NCI-H524 (cell line): ENCODE measurements at places on chromosomes 11 and 22.
A peak's percentile ranks its signal among the peaks of the same experiment; 100 is the strongest.

DNA sequence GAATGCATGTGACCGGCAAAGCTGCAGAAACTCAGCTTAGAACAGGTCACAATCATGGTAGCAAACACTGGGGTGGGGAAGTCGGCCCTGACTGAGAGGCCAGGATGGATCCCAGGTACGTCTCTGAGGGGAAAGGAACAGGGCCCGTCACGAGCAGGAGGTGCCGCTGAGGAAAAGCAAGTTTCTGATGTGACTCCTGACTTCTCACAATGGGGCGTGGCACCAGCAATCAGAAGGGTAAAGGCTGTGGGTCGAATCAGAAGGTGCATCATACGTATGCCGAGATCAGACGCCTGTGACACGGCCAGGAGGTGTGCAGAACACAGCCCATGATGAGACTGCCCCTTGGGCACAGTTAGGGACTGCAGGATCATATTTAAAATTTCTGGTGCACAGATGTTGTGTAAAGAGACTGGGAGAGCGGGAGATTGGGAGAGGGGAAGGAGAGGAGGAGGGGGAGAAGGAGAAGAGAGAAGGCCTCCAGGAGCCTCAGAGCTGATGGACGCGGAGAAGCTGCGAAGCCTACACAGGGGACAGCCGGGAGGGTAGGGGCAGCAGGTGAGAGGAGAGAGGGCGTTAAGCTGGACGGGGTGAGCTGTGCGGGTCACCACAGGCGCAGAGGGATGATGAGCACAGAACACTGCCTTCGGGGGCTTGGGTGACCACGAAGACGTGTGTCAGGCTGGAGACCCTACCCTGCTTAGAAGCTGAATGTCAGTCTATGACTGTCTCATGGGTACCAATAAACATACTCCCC, 30.7 kb downstream of the KRTAP5-5 start:
- no peak for DNase-seq

GRCh38 chr11:62149986-62150886, 26.4 kb downstream of the INCENP start:
- no peak for DNase-seq

DNA sequence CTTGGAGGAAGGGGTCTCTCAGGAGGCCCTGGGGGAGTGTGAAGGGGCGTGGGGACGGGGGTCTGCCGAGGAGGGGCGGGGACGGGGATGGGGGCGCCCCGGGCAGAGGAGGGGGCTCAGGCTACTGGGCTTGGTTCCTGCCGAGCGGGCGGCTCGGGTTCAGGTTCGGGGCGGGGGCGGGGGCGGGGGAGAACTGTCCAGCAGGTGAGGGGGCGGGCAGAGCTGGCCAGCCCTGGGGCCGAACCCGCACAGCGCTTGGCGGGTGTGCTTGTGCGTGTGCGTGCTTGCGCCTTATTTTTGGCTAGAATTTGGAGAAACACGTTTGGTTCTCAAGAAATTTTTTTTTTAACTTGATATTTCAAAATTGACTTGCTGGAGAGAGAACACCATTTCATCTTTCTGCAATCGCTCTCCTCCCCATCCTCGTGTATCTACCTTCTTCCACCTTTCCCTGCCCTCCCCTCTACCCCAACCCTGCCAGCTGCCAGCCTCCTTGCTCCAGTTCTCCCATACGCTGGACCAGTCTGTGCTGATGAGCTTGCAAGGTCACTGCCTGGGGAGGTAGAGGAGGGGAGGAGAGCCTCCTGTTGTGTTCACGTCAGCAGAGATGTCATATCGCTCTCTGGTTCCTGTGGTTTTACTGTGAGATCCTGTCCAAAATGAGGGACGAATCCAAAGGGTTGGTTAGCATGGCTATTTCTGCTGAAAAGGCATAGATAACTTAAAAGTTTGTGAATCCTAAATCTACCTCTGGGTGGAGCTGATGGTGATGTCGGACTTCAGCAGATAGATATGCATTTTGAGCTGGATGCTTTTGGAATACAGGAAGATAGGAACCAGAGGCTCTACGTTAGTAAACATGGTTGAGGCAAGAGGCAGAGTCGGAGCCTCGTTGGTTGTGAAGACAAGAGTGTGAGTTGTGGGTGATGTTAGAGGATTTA, 668 bp downstream of the MADD start:
- DNase-seq = no peak

DNA sequence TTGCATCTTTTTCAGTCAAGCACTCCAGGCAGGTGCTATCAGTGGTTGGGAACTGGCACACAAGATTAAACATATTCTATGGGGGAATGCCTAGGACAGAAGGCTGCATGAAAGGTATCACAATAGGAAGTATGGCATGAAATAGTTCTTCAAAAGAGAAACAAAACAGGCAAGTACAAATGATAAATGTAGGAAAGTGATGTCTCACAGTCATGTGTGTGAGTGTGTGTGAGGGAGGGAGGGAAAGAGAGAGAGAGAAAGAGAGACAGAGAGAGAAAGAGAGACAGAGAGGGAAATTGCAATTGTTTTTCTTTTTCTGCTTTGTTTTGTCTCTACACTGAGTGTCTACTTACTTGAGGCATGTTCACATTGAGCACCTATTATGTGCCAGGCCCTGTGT, 456.3 kb downstream of the MIAT start:
- no peak for DNase-seq

GRCh38 chr11:68165601-68166000, 44.4 kb upstream of the CHKA start:
- no peak for DNase-seq

- no peak for DNase-seq
Observed at GRCh38 chr22:30315962-30316576, 10.7 kb downstream of the TBC1D10A start.

GRCh38 chr11:62401356-62401755, 17.5 kb upstream of the SCGB1A1 start:
- DNase-seq = no peak

GRCh38 chr11:66845143-66845875, 2.1 kb downstream of the RCE1 start:
- DNase-seq = no peak

DNA sequence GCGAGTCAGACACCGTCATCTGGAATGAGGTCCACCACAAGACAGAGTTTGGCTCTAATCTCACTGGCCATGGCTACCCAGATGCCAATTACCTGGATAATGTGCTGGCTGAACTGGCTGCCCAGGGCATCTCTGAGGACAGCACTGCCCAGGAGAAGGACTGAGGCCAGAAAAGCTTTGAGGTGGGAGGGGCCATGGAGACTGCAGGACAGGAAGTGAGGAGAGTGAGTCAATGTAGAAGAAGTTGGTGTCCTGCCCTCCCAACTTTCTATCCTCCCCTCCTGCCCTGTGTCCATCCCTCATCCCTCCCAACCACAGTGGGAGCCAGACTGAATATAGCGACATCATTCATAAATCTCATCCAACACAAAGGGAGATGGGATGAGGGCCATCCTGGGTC, 8.0 kb downstream of the MPEG1 start:
- no peak for DNase-seq

DNA sequence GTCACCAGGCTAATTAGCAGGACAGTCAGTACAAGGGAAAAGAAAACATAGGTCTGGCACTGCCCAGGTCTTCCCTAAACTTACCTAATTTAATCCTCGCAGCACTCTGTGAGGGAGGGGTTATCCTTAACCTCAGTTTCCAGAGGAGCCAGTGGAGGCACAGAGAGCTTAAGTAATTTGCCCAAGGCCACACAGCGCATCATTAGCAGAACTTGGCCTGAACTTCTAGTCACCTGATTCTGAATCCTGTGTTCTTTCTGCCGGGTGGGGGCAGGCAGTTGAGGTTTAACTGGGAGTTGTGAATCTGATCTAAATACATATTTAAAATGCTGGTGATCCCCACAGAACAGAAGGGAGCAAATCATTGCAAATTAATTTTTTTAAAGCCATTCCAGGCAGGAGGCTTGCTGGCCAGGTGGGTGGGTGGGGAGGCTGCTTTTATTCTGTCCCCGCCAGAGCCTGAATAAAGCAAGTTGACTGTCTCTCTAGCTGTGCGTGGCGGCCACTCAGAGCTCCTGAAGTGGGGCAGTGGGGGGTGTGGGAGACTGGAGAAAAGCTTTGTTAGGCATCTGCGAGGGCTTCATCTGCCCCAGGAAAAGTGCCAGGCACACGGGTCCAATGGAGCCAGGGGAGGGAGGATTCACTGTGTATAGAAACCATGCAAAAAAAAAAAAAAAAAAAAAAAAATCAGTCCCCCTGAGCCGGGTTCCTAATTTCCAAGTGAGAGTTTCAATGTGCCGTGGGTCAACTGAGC, 66.1 kb downstream of the NFAM1 start:
- no peak for DNase-seq

DNA sequence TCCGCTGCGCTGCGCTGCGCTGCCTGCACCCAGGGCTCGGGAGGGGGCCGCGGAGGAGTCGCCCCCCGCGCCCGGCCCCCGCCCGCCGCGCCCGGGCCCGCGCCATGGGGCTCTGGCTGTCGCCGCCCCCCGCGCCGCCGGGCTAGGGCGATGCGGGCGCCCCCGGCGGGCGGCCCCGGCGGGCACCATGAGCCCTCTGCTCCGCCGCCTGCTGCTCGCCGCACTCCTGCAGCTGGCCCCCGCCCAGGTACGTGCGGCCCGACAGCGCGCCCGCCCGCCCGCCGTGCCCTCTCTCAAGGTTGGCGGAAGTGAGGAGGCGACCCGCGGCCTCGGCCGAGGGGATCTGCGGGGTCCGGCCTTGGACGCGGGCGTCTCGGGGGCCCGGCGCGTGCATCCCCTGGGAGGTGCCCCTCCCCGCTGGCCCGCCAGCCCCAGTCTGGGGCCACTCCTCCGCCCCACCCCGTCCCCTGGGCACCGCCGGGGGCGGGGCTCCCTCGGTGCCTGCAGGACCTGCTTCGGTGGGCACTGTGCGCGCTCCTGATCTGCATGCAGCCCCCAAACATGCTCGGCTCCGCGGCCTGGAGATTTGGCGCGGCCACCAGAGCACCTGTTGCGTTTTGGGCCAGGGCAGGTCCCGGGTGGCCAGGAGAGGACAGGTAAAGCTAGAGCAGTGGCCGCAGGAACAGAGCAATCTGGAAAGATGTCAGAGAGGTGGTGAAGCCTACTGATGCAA, 429 bp downstream of the VEGFB start:
- peak; percentile 19 for DNase-seq

- DNase-seq = no peak
Observed at GRCh38 chr11:112087212-112087611, 539 bp downstream of the SDHD start.

DNA sequence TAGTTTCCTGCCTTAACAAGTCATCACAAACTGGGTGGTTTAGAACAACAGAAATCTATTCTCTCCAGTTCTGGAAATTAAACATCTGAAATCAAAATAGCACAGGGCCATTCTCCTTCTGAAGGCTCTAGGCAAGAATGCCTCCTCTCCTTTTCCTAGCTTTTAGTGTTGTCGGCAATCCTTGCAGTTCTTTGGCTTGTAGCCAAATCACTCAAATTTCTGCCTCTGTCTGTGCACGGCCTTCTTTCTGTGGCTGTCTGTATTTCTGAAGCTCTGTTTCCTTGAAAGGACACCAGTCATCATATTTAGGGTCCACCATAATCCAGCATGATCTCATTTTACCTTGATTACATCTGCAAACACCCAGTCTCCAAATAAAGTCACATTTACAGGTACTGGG, 795.5 kb downstream of the METTL15 start:
- peak; percentile 7 for DNase-seq

- peak; percentile 30 for DNase-seq
Observed at GRCh38 chr11:18379201-18379600, 15.2 kb upstream of the LDHA start.

GRCh38 chr11:25576320-25576719, 755.6 kb upstream of the ANO3 start:
- DNase-seq = no peak

DNA sequence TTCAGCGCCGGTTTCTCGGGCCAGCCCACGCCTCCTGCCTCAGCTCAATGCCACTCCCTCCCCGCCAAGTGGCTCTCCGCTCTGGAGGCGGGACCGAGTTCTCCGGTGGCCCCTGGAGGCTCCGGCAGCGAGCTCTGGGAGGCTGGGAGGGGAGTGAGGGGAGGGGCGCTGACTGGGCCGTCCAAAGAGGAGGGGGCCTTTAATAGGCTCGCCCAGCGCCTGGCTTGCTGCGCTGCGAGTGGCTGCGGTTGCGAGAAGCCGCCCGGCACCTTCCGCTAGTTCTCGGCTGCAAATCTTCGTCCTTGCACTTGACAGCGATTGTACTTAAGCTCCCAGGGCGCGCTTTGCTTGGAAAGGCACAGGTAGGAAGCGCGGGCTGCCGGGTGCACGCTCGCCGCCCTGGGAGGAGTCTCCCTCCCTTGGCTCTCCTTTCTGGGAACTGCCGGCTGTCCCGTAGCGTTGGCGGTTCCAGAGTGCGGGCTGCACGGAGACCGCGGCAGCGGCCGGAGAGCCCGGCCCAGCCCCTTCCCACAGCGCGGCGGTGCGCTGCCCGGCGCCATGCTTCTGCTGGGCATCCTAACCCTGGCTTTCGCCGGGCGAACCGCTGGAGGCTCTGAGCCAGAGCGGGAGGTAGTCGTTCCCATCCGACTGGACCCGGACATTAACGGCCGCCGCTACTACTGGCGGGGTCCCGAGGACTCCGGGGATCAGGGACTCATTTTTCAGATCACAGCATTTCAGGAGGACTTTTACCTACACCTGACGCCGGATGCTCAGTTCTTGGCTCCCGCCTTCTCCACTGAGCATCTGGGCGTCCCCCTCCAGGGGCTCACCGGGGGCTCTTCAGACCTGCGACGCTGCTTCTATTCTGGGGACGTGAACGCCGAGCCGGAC, at the start of gene ADAMTS15:
TSS of gene ADAMTS15 (plus strand) at position 230 of the 894 bp plus-strand sequence. CDS start at position 559, 329 bp downstream.
- DNase-seq = peak; percentile 84

- DNase-seq = no peak
Observed at GRCh38 chr22:25027043-25027906, 74.8 kb downstream of the KIAA1671 start.

DNA sequence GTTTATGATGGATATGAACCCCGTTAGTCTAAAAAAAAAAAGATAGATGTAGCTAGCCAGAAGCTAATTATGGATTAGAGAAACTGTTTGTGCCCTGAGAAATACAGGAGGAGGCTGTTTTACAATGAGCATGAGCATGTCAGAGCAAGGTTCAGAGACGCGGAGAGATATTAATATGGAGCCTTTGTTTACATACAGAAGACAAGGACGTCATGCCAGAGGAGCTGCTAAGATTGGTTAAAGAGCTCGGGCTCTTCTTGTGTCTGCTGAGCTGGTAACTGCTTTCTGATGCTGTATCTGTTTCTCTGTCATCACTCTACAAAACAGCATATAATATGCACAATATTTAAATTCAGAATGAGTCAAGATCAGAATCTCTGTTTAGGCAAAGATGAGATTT, 24.9 kb upstream of the CCDC89 start:
- DNase-seq = no peak

DNA sequence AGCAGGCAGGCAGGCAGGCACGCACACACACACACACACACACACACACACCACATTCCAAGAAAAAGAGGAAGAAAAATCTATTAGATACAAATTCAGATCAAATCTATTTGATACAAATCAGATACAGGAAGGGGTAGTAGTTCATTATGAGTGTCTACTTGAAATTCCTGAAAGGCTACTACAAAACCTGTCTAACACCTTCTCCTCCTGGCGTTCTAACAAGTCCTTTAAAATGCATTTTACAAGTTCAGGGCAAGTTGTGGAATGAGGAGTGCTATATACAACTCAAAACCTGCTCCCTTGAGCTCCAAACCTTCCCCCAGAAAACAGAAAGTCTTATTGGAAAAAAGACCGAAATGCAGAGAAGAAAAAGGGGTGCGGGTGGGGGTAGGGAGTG, 476 bp downstream of the ARHGAP32 start:
- no peak for DNase-seq

GRCh38 chr11:107864591-107864990, 6.0 kb upstream of the SLC35F2 start:
- no peak for DNase-seq

GRCh38 chr11:75813622-75814039, 1.4 kb upstream of the UVRAG start:
- DNase-seq = no peak
